ENCODE measurements at places on chromosomes 16 and 17.

GRCh38 chr17:80406146-80406545 lies 8.8 kb upstream of the ENDOV start:
- DNase-seq: no peak

DNA sequence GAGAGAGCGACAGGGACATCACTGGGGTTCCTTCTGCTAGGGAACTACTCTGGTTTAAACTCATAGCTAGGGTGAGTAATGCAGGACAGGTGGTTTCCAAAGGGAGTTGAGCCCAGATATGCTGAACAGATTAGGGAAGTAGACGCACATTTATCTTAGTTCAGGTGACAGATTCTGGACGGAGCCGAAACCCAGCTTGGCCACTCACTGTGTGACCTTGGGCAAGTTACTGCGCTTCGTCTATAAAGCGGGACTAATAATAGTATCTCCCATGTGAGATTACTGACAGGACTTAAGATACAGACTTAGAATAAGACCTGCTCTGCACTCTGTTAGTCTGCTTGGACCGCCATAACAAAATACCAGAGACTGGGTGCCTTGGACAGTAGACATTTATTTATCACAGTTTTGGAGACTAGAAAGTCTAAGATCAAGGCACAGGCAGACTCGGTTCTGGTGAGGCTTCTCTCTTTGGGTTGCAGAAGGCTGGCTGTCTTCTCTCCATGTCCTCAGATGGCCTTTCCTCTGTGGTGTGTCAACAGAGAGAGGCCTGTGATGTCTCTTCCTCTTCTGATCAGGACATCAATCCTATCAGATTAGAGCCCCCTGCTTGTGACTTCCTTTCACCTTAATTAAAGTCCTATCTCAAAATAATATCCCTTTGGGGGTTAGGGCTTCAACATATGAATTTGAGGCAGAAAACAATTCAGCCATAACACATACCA lies 12.1 kb downstream of the SCNN1G start:
- DNase-seq: no peak

- no peak for DNase-seq
These were observed 45.0 kb downstream of the SYNRG start for GRCh38 chr17:37564252-37564651.

DNA sequence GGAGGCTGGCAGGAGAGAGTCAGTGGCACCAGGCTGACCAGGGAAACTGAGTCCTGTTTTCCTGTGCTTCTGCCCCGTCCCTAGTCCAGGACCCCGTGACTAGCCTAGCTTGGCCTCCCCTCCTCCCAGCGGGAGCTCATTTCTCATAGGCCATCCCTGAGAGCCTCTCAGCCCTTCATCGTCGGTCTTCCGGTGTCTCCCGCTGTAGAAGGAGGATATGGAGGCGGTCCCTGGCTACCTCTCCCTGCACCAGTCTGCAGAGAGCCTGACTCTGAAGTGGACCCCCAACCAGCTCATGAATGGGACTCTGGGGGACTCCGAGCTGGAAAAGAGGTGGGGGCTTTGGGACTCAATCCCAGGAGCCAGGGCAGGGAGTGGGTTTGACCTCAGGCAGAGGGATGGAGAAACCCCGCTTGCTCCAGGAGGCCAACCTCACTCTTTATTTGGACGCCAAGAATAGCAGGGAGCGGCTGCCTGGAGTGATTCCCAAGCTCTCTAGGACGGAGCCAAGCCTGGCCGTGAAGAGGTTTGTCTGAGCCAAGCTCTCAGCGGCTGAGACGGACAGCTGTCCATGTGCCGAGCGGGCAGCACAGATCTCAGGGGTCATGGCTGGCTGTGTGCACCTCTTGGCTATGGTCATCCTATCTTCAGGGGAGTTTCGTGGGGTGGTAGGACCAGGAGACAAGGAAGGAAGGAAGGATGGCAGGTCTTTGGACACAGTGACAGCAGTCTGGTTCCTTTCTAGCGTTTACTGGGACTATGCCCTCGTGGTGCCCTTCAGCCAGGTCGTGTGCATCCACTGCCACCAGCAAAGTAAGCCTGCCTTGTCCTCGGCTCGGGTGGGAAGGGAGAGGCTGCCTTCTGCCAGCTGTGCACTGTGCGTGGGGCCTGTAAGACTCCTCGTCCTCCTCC lies 26.8 kb downstream of the SGSM2 start:
- DNase-seq: no peak

DNA sequence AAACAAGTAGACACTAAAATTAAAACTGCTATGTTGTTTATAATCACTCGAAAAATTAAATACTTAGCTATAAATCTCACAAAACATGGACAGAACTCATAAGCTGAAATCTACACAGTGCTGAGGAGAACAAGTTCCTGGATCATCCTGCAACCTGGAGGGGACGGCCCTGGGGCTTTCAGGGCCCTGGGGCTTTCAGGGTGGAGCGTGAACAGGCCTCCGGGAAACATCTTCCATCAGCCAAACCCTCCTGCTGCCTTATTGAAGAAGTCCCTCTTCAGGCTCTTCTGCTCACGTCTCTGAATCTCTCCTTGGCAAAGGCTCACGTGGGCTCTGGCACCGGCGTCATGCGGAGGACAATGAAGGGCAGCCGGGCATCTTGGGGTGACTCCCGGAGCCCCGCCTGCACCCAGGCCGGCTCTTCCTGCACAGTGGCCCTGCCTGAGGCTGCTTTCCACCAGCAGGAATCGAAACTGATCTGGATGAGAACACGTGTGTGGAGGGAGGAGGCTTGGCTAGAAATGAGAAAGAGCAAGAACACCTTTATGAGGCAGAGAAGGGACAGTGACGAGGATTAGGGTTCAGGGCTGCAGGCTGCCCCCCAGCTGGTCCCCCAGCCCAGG lies 127.3 kb downstream of the CDRT15L2 start:
- DNase-seq: no peak

GRCh38 chr17:6109536-6109935 lies 39.4 kb downstream of the WSCD1 start:
- no peak for DNase-seq

DNA sequence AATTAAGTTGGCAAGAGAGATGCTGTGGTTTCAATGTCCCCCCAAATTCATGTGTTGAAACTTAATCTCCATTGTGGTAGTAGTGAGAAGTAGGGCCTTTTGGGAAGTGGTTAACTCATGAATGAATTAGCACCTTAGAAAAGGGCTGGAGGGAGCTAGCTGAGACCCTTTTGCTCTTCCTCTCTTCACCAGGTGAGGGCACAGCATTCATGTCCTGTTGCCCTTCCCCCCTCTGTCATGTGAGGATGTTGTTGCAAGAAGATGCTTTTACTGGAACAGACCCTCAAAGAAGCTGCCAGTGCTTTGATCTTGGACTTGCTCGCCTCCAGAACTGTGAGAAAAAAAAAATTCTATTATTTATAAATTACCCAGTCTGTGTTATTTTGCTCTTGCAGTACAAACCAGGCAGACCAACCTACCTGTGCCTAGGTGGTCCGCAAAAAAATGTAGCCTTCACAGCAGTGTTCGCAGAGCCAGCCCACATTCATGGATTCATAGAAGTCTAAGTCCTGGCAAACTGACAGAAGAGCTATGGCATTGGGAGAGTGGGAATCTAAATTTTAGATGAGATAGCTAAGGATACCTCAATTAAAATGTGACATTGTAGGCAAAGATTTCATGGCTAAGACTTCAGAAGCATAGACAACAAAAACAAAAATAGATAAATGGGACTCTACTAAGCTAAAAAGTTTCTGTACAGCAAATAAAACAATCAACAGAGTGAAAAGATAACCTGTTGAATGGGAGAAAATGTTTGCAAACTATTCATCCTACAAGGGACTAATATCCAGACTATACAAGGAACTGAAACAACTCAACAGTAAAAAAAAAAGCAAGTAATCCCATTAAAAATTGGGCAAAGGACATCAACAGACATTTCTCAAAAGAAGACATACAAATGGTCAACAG lies 32.0 kb upstream of the ABCA5 start:
- DNase-seq: no peak
